ENCODE measurements at places on chromosomes 4 and X.

DNA sequence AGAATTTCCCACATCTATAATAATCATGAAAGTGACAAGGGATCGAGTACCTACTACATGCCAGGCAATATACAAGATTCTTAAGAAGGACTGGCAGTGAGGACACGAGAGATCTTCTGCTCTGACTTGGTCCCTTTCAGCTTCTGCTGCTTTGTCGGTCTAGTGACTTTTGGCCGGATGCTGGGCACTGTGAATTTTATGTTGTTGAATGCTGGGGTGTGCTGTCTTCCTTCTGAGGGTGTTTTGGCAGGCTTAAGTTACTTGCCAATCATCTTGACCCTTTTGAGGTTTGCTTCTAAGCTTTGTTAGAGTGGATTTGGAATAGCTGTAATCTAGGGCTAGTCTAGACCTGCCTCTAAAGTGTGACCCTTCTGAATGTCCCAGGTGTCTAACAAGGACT is 23.5 kb downstream of the NAT8L start:
- no peak for DNase-seq

GRCh38 chrX:51878056-51878455 is 15.4 kb upstream of the MAGED1 start:
- no peak for DNase-seq

GRCh38 chr4:98101988-98102387 is 41.3 kb downstream of the STPG2 start:
- no peak for DNase-seq

DNA sequence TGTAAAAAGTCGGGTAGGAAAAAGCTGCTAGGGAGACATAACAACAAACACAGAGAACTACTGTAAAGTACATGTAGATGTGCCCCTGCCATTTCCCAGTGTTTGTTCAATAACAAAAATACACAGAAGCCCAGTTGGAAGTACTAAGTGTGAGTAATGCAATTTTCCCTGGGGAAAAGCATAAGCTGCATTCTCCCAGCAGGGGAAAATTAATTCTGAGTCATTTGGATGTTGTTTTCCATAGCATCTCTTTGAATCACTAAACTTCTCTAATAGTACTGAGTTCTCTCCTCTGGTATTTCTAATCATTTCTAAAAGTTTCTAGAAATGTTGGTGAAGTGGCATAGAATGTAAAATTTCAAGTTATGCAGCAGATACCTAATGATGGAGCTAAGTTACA is 1114.9 kb downstream of the C4orf33 start:
- peak; percentile 82 for DNase-seq

DNA sequence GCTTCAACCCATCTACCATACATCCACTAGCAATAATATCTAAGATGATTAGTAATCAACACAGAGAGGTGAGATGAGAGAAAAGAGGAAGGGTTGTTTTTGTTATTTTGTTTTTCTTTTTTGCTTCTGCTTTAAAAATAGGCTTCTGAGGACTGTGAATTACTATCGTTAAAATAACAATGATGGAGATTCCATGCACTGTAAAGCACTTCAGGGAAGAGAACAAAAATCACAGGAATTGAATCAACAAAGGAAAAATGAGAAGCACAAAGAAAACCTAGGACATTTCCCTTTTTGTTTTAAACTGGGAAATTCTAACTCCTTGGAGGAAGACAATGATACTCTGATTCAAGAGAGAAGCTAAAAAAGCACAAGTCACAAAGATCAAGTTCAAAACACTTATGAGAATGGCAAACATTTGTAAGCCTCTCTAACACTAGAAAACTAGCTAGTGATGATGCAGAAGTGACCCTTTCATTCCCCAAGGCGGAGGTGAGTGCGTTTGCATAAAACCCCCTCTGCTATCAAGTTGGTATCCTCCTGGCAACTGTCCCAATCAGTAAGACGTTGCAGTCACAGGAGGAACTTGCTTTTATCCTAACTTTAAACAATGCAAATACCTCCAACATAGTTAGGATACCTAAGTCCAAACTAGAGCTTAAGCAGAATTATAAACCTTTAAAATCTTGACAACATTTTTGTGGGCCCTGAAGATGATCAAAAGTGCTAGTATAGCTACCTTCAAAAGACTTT is 308.5 kb downstream of the CAMK2D start:
- peak; percentile 33 for DNase-seq

GRCh38 chr4:189525304-189525703 is 415.4 kb upstream of the FRG1 start:
- no peak for DNase-seq

DNA sequence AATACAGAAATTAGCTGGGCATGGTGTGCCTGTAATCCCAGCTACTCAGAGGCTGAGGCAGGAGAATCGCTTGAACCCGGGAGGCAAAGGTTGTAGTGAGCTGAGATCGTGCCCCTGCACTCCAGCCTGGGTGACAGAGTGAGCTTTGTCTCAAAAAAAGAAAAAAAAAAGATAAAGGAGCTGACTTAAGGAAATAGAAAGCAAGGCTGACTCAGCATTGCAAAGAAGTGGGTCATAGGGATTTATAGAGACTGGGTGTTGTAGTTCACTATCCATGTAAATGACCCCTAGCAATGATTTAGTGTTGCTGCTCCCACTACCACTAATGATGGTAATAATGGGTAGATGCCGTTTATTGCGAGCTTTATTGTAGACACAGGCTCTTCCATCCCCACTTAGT is 47.6 kb downstream of the ADD1 start:
- peak; percentile 37 for DNase-seq

- DNase-seq = no peak
Observed at GRCh38 chr4:6195602-6196319, 4.6 kb downstream of the JAKMIP1 start.

DNA sequence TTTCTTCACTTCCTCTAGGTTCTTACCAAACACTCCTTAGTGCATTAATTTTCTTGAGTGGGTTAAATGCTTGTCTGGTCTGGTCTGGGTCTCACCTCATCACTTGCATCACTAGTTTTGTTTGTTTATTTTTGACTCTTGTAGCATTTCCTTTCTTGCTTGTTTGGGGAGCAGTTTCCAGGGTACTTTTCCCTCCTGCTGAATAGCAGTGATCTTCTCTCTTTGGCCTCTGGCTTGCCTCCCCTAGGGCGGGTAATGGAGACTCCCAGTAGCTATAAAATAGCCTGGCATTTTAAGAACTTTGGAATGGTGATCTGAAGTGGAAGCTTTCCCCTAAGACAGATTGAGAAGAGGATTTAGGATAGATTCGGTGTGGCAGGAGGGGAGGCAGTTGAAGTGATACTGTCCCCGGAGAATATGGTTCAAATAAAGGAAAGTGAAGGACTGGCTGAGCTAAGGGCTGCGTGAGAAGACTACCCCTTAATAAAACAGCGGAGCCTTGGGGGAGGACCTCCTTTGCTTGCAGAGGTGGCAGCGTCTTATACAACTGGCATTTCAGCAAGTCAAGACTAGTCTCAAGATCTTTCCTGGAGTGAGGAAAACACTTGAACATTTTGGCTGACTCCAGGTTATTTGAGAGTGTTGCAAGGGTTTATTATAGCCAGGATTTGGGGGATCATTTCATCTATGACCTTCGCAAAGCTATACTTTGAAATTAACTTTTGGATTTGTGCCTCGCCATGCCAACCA is 190.6 kb downstream of the FRAS1 start:
- DNase-seq = no peak

GRCh38 chrX:48521353-48522243 is at the start of gene EBP:
Gene EBP (plus strand): TSS chrX:48521808. CDS start chrX:48523772, 1,964 bp downstream.
- peak; percentile 79 for DNase-seq

DNA sequence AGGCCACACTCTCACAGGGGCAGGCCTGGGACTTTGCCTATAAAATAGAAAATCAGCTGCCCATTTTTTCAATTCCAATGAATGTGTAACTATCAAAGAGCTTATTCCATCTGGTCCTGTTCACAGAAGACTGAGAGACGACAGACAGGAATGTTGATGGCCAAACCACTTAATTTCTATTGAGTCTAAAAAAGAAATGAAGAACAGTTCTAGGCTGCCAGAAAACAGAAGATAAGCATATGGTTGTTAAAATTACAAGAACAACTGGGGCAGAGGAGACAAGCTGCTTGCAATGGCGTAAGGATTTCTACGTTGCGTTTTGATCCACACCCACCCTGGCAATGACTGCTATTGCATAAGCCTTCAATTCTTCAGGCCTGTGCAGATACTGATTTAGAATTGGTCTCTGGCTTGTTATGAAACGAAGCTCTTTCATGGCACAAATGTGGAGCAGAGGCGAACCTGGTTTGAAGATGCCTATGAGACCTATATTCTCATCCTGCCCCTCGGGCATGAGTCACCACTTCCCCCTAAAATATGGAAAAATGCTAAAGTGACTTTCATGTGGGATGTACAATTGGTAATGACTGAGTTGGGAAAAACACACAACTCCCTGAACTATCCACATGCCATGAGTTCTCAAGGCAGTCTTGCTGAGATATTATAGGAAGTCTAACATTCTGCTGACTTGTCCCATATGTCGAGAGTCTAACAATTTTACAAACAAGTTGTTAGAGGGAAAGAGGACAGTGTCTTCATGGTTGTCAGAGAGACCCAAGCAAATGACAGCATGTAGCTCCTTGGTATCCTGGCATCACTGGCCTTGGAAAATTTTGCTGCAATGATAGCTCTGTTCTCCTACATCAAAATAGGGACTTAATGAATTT is 37.9 kb upstream of the SORBS2 start:
- no peak for DNase-seq

- DNase-seq = no peak
Observed at GRCh38 chrX:115399306-115399705, 109.8 kb downstream of the LUZP4 start.

- peak; percentile 52 for DNase-seq
Observed at GRCh38 chrX:12978205-12979025, 3.5 kb downstream of the TMSB4X start.

DNA sequence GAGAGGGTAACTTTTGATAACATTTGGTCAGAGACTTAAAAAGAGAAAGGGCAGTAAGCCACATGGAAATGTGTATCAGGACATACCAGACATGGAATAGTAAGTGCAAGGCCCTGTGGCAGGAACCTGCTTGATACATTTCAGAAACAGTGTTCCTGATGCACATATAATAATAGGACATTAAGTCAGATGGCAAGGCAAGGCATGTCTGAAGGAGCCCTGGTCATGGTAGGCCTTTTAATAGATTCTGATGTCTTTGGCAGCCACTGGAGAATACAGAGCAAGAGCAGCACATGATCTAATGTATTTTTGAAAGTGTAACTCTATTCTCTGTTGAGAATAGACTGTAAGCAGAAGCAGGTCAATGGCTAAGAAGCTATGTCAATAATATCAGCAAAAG is 279.7 kb downstream of the CAMK2D start:
- no peak for DNase-seq

GRCh38 chr4:147590249-147590920 is 26.8 kb upstream of the TMEM184C start:
- peak; percentile 45 for DNase-seq

DNA sequence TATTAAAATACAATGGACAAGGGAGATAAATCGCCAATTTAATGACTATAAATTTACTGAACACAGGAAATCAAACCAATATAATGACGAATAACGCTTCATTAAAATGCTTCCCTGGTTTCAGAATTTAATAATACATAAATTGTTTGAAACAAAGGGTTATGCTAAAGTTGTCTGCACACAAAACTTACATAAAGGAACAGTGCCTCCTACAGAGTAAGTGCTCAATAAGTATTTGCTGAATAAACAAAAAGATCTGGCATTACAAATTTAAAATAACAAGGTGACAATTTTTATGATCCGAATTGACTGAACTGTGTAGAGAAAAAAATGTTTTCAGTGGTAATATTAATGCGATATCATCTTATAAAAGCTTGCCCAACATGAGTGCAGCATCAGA is 69.6 kb downstream of the NOCT start:
- peak; percentile 6 for DNase-seq

GRCh38 chr4:139746431-139747171 is 81.0 kb downstream of the MGST2 start:
- DNase-seq = no peak

DNA sequence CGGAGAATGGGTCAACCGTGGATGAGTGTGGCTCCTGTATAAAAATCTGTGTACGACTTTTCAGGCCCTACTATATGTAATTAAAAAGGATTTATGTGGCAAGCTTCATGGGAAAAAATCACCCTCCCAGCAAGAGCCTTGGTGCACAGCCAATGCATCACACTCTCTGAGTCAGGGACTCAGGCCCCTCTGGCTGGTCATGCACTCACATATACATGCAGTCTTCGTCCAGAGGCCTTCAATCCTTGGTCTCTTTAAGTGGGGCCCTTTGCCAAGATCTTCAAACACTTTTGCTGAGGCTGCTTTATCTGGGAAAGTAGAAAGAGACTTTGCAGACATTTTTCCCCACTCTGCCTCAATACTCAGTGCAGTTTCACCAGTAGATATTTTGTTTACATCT is 311.4 kb upstream of the FSTL5 start:
- DNase-seq = no peak

GRCh38 chrX:41661366-41662095 is 27.2 kb upstream of the GPR34 start:
- DNase-seq = peak; percentile 26

DNA sequence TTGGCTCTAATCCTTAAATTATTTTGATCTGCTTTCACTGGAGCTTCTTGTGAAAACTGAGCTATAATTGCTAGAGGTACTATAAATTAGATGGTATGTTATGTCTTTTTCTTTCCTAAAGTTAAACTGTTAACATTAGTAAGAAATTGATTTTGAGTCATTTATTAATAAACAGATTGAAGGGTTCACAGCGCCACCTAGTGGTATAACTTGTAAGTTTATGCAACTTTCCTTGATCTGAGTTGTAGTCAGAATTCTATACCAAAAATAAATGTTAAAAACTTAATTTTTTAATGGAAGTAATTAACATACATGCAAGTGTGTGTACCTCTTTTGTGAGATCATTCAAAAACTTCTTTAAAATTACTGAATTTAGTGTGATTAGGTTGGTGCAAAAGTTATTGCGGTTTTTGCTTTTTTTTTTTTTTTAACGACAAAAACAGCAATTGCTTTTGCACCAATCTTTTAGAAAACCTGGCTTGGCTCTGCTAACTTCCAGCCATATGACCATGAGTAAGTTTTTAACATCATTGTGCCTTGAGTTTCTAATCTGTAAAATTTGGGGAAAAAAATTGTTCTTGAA is 151.5 kb downstream of the CENPC start:
- DNase-seq = peak; percentile 11

- DNase-seq = no peak
Observed at GRCh38 chrX:57286507-57287251, at the start of gene FAAH2. Gene FAAH2 (plus strand): TSS chrX:57286706. CDS start chrX:57286826, 120 bp downstream.

GRCh38 chrX:10022580-10023245 is 55.6 kb downstream of the CLDN34 start:
- DNase-seq = peak; percentile 48

DNA sequence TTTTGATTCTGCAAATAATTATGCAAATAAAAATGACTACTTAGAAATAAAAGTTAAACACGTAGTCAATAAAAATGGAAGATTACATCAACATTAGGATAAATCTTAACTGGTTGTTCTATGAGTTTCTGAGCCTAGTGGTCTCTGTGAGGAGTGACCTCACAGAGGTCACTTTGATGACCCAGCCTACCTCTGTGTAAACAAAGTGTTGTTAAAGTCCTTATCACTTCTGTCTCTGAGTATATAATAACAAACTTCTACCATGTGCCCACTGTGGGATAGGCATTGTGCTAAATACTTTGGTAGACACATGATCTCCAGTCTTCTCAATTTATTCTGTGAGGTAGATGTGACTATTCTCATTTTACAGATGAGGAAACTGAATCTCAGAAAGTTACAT is 85.4 kb downstream of the PDE5A start:
- DNase-seq = no peak

GRCh38 chr4:95304898-95305297 is 243.9 kb downstream of the UNC5C start:
- DNase-seq = no peak

- no peak for DNase-seq
Observed at GRCh38 chrX:5998456-5998855, 230.2 kb downstream of the NLGN4X start.

GRCh38 chr4:6907658-6908191 is 1.9 kb upstream of the TBC1D14 start:
- DNase-seq = no peak
